Left ventricle myocardium superior (tissue), 1 donor: ENCODE measurements at places on chromosomes 16 and 17. TPM values are rescaled to one million over a fixed set of nuclear protein-coding genes. Genes with fewer than 3 reads are reported as not detected.

DNA sequence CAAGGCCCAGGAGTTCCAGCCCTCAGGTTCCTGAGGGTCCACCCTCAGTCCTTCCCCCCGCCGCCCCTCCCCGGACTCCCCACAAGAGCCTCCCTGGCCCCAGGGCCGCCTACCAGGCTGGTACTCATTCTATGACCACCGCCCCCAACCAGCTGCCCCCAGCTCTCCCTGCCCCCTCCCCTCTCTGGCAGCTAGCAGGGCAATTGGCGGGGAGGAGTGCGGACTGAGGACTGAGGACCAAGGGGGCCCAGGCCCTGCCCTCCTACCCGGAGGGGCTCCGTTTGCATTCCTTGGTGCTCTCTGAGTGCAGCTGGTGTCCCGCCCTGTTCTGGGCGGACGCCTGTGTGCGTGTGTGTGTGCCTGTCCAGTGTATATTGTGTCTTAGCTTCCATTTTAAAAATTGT lies 19.1 kb downstream of the UNC13D start:
- DNase-seq: no peak

DNA sequence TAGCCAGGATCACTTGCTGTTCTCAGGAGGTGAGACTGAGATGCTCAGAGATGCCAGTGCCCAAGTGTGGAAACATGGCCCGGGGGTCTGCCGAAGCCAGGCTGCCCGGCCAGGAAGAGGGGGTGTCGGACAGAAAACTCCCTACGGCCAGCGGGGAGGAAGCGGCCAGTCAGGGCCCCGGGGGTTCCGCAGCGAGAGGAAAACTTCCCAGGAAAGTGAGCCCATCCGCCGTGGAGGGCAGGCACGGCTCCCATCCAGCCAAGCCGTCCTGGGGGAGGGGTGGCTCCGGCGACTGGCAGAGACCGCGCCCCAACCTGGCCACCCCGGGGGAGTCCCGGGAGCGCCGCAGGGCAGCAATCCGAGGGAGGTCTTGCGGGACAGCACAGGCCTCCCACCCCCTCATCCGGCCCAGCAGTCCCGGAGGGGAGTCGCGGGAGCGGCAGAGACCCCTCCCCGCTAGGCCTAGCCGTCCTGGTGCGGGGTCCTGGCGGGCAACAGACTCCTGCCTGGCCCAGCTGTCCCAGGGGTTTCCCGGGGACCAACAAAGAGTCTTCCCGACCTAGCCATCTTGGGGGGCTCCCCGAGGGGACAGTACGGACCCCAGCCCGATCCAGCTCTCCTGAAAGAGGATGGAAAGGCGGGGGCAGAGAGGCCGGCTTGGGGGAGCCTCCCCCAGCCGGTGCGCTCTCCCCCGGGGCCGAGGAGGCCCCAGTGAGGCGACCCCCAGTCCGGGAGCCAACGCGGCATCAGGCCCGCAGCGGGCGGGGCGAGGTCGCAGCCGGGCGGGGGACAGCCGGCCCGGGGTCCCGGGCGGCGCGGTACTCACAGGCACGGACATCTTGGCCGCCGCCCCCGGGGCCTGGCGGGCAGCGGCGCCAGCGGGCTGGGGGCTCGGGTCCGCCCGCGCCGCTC lies 13.8 kb upstream of the BCAR1 start:
- DNase-seq: peak; percentile 73

GRCh38 chr16:69600202-69600601 lies 34.4 kb downstream of the NFAT5 start:
- no peak for DNase-seq

- no peak for DNase-seq
These were observed 4.0 kb downstream of the SRCIN1 start for GRCh38 chr17:38601539-38602351.

DNA sequence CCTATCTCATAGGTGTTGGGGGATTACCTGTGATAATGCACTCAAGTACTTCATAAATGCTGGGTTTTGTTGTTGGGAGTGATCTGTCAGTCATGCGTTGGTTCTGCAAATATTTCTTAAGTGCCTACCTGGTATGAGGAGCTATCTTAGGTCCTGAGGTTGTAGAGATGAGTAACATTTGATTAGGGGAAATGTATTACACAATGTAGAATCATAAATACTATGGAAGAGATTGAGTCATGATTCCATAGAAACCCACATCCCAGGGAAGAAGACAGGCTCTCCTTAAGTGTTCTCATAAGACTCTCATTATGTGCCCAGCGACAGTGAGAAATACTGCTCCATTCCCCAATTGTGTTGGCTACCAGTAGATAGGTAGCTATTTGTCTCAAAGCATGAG lies 240.1 kb downstream of the FTO start:
- DNase-seq: no peak

DNA sequence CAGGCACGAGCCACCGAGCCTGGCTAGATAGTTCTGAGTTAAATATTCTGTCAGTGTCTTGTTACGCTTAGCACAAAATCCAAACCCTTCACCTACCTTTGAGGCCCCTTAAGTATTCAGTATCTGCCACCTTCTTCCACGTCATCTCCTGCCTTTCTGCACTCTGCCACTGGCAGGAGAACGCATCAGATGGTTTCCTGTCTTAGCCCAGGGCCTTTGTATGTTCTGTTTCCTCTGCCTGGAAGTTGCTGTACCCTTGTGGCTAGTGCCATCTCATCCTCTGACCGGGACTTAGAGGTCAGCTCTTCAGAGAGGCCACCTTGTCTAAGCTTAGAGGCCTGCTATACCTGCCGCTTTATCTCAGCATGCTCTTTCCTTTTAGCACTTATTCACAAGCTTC lies 67.5 kb upstream of the LGALS9 start:
- DNase-seq: no peak

- no peak for DNase-seq
These were observed 26.9 kb downstream of the SEC14L1 start for GRCh38 chr17:77167472-77168306.

DNA sequence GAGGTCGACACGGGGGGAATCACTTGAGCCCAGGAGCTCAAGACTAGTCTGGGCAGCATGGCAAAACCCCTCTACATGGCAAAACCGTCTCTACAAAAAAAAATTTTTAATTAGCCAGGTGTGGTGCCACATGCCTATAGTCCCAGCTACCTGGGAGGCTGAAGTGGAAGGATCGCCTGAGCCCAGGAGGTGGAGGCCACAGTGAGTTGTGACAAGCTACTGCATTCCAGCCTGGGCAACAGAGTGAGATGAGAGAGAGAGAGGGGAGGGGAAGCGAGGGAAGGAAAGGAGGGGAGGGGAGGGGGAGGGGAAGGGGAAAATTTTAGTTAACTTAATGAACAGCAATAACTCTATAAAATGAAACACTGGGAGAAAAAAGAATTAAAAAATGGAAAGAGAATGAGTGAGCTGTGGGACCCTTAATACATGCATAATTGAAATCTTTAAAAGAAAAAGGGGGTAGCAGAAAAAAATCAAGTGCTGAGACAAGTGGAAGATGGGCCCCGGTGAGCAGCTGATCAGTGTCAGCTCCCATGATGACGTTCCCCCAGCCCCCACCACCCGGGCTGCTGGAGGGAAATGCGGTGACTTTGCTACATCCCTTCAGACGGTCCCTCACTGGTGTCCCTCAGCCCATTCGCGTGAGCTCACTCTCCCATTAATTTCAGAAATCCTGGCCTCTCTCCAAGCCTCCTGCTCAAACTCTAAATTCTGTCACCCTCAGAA lies 2.7 kb downstream of the ASGR2 start:
- no peak for DNase-seq

- DNase-seq: no peak
These were observed 41.2 kb downstream of the MEAK7 start for GRCh38 chr16:84463221-84463620.

GRCh38 chr17:2085648-2085949 lies 30.7 kb downstream of the HIC1 start:
- peak; percentile 76 for DNase-seq

Gene CRISPLD2
- 29.1 TPM for total RNA-seq
